ENCODE measurements at places on chromosomes 12 and 14.

- no peak for DNase-seq
Observed at GRCh38 chr14:34826661-34827060, 48.5 kb downstream of the BAZ1A start.

- DNase-seq, result no peak
Observed at GRCh38 chr12:62783881-62784280, 151.1 kb downstream of the PPM1H start.

DNA sequence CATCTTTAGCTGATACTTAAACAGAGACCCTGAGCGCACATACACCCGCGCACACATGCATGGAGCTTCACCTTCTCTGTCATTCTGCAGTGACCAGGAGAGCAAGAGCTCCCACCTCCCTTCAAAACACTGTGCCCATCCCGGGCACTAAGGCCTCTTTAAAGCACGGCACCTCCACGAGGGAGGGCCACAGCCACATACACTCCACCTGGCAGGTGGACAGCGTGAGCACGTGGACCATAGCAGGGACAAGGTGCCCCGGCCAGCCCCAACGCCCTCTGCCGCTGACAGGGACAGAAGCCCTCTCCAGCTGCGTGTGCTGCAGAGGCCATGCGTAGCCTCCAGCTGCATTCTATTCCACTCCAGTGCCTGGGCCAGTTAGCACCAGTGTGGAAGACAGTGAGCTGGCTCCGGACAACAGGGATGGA lies 5.4 kb downstream of the GAPDH start:
- no peak for DNase-seq

- no peak for DNase-seq
Observed at GRCh38 chr12:59499774-59500173, 96.1 kb upstream of the SLC16A7 start.

- no peak for DNase-seq
Observed at GRCh38 chr14:94466706-94467370, 9.2 kb downstream of the SERPINA9 start.

DNA sequence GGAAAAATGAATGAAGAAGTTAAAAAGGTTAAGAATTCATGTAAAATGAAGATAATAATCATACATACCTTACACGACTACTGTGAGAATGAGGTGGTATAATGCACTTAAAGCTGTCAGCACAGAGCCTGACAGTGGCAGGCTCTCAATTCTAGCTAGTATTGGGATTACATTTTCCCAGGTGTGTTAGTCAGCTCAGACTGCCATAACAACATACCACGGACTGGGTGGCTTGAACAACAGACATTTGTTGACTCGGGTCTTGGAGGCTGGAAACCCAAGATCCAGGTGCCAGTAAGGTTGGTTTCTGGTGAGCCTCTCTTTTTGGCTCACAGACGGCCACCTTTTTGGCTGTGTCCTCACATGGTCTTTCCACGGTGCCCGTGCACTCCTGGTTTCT lies 167.8 kb downstream of the CHST11 start:
- DNase-seq, result no peak

DNA sequence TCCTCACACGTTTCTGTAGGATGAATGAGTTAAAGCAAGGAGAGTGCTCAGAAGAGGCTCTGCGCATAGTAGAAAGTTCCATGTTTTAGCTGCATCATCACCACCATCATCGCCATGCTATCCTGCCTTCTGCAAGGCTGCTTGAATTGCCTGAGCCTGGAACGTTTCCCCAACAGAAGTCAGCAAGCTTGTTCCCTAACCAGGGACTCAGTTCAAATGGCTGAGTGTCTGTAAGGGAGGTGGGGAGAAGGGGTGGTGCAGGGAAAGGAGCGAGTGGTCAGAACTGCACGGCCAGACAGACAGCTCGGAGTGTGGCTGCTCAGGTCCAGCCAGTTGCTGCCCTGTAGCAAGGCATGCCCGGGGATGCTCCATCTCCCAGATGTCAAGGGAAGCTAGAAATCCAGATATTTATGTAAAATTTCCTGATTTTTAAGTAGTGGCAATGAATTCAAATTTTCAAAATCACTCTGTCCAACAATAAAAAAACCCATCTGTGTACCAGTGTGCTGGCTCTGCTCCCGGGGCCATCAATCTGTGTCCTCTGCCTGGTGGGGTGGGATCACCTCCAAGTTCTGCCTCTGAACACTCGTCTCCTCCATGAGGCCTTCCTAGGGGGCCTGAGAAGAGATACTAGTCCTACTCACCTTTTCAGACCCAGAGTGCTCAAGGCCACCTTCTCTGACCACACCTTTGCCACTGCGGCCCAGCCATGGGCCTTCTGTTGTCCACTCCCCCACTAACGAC lies 162.7 kb downstream of the FOXN3 start:
- DNase-seq, result no peak

- DNase-seq, result no peak
Observed at GRCh38 chr12:107461222-107461975, 224.2 kb upstream of the PWP1 start.

DNA sequence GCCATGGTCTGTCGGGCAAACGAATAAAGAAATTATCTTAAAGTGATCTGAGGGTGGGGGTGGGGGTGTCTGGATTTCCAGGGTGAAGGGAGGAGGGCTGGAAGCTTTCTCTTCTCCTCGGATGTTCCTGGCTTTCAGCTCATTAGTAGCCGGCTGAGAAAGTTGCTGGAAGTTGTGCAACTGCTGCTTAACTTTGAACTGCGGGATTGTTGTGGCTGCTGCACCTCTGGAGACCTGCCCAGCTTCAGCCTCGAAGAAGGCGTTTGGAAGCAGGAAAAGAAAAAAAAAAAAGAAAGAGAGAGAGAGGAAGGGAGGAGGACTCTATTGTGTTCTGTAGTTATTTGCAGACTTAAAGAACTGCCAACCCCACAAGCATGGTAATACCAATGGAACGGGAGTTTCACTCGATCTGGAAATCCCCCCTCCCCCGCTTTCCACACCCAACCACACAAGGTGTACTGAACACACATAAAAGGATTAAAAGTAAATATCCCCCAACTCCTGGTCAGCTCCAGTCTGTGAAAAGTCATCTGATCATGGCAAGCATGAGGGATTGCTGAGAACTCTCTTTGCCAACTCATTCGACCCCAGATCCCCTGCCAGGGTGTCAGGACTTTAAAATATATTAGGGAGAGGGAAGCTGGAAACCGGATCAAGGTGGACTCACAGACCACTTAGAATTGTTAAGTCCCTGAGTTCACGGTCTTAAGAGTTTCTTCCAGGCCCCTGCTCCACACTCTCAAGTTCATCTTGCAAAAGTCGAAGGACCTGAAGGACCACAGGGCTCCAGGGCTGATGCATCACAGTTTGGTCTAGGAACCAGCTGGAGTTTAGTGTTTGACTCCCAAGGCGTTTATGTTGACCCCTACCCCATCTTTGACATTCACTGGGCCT lies at the start of gene RASSF9:
TSS of gene RASSF9 (minus strand) at position 213 of the 894 bp plus-strand sequence. CDS start at position 5, 208 bp downstream.
- DNase-seq, result no peak

DNA sequence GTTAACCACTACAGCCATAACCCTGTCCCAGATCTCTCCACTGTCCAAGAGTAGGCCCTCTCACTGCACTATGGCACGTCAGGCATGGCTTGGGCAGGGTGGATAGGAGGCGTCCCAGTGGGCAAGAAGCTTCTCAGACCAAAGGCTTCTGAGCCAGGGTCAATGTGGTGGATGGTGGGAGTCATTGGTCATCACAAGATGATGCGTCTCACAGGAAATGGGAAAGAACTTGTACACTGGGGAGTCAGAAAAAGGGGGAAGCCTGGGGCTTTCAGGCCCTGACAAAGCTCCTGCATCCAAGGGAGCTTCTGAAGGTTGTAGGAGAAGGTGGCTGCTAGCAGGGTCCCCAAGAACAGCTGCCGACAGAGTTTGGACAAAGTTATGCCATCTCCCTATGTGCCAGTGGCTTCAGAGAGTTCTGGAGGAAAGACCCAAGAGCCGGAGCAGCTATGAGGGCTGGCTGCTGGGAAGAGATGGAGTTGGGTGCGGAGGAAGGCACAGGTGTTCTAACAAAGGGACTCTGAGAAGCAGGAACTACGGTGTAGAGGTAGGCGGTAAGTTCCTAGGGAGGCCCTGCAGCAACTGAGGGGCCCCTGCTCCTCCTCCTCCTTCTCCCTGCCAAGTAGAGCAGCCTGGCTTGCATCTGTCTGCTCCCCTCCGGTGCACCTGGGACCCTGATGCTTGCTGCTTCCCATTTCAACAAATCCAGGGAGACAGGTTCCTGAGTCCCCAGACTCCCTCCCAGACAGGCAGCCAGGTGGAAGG lies 81.1 kb downstream of the ARL6IP4 start:
- DNase-seq, result no peak

DNA sequence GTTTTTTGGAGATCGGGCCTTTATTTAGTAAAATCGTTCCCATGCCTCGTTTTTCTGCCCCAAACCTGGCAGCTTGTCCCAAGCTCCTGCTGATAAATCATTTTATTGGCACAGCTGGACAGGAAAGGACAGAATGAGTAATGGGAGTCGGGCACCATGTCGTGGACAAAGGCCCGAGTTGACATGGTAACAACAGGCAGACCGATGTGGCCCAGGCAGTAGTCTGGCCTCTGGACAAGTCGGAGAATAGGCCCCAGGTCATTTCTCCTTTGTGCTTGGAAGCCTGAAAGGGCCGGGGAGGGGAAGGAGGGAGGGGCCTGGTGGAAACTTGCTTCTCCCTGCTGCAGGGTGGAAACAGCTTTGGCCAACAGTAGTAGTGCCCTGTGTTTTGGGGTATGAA lies 234.9 kb downstream of the SUDS3 start:
- DNase-seq, result no peak

- no peak for DNase-seq
Observed at GRCh38 chr14:51463461-51463860, 188.2 kb upstream of the FRMD6 start.

- no peak for DNase-seq
Observed at GRCh38 chr12:56676851-56677580, 11.1 kb downstream of the PTGES3 start.

- DNase-seq, result peak; percentile 30
Observed at GRCh38 chr12:39627914-39628313, 8.3 kb upstream of the ABCD2 start.

GRCh38 chr14:33237115-33237740 lies 298.5 kb downstream of the NPAS3 start:
- no peak for DNase-seq

All from CD4-positive, CD25-positive, alpha-beta regulatory T cell (primary cell).